ENCODE measurements at places on chromosomes 12 and 14.

GRCh38 chr12:6185961-6186827 lies 14.0 kb upstream of the CD9 start:
- no peak for DNase-seq

GRCh38 chr12:29559198-29559597 lies 61.7 kb upstream of the OVCH1 start:
- DNase-seq, result no peak

- no peak for DNase-seq
Measured at GRCh38 chr12:66964629-66965028, 285.8 kb upstream of the GRIP1 start.

GRCh38 chr14:39025810-39026627 lies 77.0 kb downstream of the SEC23A start:
- no peak for DNase-seq

GRCh38 chr12:2544230-2544629 lies 250.5 kb upstream of the FKBP4 start:
- no peak for DNase-seq

DNA sequence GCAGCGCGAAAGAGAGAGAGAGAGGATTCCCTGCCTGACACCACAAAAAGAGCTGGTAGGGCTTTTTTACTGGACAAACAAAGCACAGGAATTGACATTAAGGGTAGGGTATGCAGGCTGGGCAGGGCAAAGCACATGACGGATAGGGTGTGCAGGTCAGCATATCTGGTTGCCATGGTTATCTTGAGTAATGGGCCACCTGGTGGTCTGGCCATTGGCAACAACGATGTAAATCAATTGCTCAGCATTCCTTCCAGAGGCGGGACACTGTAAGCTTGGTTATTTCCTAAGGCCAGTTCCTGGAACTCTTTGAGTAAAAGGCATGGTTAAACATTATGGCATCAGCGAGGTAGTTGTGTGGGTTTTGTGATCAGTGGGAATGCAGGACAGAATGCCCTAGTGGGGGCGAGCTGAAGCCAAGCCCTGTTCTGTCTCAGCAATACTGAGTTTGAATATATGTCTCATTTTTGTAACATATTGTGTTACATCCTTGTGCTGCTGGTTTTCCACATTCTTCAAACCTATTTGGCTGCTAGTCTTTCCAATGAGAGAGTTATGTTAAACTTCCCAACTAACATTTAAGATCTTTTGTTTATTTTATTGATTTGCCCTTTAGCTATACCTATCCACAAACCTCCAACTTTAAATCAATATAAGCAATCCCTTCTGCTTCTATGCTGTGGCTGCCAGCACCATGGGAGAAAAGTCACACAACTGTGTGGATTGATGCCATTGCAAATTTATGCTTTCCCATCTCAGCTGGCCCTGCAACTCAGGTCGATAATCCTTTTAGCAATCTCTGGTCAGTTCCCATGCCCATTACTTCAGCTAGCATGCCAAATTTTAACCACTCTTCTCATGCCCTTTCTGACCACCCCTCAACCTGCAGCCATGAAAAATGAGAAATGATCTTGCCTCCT lies 396.7 kb upstream of the PDE3A start:
- DNase-seq, result no peak

DNA sequence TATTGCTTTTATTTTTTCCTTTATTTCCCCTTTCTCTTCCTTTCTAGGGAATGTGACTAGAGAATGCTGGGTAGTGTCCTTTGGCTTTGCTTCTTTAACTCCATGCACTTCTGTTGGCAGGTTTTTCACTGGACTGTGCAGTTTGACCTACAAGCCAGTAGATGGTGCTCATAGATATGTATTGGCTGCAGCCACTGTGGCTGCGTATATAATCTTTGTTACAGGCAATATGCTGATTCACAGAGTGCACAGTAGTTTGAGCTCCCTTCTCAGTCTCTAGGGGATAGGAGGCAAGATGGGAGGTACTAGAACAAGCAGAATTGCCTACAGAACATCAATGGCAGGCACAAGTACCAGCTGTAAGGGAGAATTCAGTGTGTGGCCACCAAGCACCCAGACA lies 503.5 kb downstream of the LRFN5 start:
- no peak for DNase-seq

DNA sequence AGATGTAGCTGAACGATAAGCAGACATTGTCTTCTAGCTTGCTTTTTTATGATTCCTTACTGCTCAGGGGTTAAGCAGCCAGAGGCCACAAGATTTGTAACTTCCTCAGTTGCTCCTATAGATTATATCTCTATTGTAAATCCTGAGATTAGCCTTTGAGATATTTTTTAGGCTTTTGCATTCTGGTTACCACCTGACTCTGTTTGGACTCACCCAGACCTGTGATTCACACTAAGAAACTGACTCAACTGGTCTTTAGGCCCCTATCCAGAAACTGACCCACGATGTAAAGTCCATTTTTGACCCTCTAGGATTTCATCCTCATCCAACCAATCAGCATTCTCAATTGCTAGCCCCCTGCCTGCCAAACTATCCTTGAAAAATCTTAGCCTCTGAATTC lies 194.4 kb downstream of the RASSF9 start:
- no peak for DNase-seq

- no peak for DNase-seq
Measured at GRCh38 chr14:101398011-101398410, 163.3 kb upstream of the DIO3 start.

- DNase-seq, result no peak
Measured at GRCh38 chr12:94795520-94795919, 145.2 kb upstream of the TMCC3 start.

DNA sequence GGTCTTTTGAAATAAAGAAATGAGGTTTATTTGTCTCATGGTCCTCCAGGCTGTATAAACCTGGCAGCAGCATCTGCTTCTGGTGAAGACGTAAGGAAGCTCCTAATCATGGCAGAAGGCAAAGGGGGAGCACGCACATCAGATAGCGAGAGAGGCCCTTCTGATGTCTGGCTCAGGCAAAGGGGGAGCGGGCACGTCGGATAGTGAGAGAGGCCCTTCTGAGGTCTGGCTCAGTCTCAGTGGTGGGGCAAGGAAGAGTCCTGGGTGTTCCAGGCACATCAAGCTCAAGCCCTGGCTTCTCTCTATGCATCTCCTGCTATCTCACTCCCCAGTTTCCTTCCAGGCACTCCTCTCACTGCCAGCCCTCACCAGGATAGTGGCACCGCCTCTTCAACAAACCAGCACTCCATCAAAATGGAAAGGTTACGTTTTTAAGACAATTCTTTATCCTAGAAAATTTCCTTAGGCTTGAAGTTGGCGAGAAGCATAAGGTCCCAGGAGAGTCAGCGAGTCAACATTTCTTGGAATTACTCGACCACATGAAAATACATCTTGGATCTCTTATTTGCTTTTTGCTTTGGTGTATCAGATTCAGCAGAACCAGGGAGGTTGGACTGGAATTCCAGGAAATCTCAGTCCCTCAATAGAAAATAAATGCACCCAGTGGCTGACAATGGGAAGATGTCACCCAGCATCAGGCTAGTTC lies 189.6 kb upstream of the TMEM132C start:
- DNase-seq, result no peak

GRCh38 chr14:24639905-24640304 lies 5.9 kb upstream of the GZMB start:
- DNase-seq, result no peak

DNA sequence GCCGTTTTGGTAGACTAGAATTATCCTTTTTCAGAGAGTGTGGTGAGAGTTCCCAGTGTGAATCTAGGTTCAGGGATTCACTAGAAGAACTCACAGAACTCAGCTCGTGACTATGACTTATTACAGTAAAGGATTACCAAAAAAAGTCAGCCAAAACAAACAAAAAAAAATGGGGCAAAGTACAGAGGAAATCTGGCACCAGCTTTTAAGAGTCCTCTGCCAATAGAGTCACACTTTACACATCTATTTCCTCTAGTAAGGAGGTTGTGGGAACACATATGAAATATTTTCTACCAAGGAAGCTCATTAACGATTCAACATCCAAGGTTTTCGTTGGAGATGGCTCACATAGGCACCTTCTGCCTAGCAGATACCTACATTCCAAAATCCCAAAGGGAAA lies 28.2 kb downstream of the TSPAN19 start:
- DNase-seq, result no peak

DNA sequence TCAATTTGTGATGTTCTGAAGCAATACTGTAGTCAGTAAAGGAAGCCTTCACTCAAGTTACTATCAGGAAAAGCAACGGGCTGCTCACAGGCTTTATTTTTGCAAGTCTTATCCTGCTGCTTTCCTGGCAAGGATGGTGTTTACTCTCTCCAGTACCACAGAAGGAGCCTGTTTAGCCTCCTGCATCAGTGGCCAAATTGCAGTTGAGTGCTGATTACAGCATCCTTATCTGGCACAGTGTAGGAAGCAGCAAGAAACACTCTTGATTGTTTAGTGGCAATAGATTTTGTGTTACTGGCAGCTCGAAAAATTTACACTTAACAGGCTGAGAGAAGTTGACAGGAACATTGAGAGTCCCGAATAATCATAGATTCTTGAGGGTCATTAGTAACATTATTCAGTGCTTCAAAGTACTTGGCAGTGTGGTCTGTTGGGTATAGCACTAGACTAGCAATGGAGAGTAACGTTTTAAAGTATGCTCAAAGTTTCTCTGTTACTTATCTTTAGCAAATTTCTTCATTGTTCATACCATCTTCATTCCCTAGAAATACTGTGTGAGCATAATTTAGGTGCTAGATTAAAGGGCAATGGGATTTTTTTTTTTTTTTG lies 11.7 kb downstream of the TULP3 start:
- peak; percentile 44 for DNase-seq

DNA sequence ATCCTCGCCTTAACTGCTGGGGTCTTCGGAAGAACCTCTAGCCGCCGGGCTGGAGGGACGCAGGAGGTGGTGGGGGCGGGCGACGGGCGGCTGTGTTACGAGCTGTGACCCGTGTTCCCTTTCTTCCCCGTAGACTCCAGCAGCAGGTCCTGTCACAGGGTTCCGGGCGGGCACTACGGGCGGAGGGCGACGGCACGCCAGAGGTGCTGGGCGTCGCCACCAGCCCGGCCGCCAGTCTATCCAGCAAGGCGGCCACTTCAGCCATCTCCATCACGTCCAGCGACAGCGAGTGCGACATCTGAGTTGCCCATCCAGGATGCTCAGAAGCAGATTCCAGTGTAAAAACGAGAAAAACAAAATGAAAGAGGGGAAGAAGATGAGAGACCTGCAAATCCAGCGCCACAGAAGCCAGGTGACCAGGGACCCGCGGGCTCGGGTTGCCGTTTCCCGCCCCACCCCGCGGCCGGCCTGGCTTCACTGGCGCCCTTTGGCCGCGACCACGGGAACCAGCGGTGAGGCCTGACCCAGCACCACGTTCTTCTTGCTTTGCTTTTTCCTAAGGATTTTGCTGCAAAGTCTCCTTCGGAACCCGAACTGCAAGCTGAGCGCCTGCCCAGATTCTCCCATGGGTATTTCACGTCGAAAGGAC lies 2.1 kb downstream of the SIX6 start:
- no peak for DNase-seq

DNA sequence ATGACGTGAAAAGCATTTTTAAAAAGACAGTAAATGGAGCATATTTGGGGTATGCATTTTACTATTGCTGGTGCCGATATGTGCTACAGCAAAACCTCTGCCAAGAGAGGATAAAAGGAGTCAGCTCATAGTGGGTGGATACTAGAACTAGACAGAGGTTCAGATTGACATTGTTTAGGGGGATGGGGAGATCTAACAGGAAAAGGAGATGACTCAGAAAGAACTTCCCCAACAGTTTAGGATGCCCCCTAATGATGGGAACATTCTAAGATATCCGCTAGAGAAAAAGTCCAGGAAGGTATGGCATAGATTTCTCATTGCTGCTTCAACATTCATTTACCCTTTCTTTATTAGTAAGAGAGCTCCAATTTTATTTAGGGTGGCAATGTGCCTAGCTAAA lies 110.5 kb upstream of the CLEC14A start:
- DNase-seq, result no peak

- DNase-seq, result no peak
Measured at GRCh38 chr12:111503116-111503515, 96.0 kb downstream of the ATXN2 start.

DNA sequence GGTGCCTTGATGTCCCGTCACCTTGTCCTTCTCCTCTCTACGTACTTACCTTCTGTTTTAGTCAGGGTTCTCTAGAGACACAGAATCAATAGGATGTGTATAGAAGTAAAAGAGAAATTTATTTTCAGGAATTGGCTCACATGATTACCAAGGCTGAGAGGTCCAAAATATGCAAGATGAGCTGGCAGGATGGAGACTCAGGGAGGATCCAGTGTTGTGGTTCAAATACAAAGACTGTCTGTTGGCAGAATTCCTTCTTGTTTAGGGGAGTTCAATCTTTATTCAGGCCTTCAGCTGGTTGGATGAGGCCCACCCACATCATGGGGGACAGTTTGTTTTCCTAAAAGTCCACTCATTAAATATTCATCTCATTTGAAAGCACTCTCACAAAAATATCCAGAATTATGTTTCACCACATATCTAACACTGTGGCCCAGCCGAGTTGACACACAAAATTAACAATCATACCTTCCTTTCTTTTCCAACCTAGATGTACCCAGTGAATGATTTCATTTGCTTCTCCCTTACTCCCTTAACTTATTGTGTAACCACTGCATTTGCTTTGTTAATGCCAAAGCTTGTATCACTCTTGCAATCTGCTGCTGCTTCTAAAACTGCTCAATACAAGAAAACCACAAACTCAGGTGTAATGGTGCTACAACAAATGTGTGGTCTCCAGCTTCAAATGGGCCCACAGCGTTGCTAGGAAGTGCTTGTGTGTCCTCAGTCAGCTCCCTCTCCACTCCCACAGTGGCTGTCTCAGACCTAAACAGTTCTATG lies 195.4 kb upstream of the ARHGAP5 start:
- DNase-seq, result no peak

DNA sequence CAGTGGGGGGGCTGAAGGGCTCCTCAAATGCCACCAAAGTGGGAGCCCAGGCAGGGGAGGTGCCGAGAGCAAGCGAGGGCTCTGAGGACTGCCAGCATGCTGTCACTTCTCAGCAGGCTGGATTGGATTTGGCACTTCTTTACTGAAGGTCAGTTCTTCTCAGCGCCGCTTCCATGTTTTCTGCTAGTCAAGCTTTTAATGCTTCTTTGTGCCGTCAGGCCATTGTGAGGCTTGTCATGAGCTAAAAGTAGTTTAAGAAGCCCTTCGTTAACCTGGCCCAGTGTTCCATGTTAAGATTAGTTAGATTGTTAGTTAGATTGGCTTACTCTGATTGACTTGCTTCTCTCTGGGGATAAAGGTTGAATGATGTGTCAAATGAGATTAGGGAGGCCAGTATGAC lies 13.4 kb downstream of the GABARAPL1 start:
- DNase-seq, result no peak

DNA sequence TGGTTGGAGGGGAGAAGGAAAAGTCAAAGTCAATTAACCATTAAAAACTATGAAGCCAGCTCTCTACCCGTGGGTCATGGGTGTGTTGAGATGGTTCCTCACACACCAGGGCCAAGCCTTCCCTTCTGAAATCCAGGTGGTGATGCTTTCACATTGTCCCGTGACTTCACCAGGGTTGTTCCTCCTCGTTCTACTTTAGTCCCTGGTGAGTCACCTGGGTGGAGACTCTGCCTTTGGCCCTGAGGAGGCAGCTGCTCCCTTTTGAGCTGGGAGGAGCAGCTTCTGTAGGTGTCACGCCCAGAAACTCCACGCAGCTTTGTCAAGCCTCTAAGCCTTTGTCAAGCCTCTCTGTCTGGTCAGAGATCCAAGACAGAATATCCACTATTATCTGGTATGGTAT lies 348.3 kb downstream of the BMP4 start:
- no peak for DNase-seq

GRCh38 chr12:124210991-124211577 lies 83.8 kb upstream of the RFLNA start:
- DNase-seq, result no peak

Measured in anterior cingulate cortex (tissue), 58 donors.